Stimulated activated CD8-positive, alpha-beta memory T cell treated with anti-CD3 and anti-CD28 coated beads, Interleukin-4, amount 100 ng/mL, for 4 hours (primary cell): ENCODE measurements at places on chromosomes 2 and 18.

GRCh38 chr2:939936-940601, 10.6 kb upstream of the SNTG2 start:
- DNase-seq, result no peak

DNA sequence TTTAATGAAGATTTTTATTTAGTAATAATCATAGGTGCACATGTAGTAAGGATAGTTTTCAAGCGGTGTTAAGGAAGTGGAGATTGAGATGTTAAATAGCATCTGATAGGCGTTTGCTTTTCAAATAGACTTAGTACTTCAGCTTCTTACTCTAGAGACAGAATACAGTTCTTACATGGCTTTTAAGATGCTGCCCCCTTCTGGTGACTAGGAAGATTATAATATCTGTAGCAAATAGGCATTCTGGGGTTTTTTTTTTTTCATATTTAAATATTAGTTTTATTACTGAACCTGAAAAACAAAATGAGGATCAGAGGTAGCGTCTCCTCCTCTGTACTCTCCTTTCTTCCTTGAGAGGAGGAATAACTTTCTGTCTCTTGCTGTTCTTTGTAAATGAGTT, 100.2 kb downstream of the AGAP1 start:
- no peak for DNase-seq

DNA sequence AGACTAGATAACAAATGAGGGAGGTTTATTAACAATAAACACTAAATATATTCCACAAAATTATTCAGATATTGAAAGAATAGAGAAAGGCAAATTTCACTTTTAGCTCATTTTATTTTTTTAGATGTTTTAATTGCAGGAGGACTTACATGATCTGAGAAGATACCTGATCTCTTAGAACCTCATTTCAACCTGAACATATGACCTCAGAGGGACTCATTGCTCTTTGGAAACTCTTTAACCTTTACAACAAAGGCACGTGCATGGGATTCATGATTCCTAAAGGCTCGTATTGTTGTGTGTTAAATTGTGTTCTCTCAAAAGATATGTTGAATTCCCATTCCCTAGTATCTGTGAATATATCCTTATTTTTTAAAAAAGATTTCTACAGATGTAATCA, 35.7 kb upstream of the ITGA4 start:
- no peak for DNase-seq

DNA sequence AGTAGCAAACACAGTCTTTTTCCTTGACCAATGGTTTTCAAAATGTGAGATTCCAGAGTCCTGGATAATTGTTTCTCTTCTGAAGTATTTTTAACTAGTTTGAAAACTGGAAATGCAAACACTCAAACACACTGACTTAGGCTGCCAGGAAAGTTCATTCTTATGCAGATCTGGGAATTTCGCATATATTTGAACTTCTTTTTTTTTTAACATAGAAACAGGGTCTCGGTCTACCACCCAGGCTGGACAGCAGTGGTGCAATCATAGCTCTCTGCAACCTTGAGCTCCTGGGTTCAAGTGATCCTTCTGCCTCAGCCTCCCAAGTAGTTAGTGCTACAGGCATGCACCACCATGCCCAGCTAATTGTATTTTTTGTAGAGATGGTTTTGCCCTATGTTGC, 79.6 kb downstream of the DYM start:
- DNase-seq, result no peak

GRCh38 chr18:73896685-73897084, 250.9 kb downstream of the FBXO15 start:
- DNase-seq, result no peak

GRCh38 chr2:104521247-104521646, 332.7 kb upstream of the POU3F3 start:
- no peak for DNase-seq

GRCh38 chr2:12169721-12170120, 423.3 kb downstream of the LPIN1 start:
- DNase-seq, result no peak

DNA sequence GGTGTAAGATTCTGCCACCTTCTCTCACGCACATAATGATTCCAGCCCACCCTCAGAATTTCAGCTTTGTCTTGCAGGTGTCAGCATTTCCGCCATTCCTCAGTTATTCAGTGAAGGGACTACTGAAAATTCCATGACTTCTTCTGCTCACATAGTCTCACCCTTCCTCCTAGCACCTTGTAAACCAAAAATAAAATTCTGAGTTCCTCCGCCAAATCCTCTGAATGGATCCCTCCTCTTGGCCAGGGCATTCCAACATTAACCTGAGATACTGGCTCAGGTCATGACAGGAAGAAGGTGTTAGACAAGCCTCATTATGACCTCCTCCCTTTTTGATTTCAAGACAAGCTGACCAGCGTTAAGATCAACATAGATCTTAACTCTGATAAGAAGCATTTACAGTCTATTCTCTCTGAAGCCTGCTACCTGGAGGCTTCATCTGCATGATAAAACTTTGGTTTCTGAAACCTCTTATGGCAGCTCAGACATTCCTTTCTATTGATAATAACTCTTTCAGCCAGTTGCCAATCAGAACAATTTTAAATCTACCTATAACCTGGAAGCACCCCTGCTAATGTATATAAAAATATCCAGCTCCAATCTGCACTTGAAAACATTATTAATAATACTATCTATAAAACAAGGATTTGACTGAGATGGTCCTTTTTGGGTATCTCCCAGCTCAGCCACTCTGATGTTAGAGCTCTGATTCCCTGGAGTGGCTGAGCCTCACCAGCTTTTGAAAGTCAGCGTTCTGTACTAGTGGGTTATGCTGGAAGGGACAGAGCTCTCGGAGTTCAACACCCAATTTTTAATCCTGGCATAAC, 136.4 kb upstream of the APCDD1 start:
- no peak for DNase-seq

GRCh38 chr2:231563378-231563961, 29.2 kb upstream of the TEX44 start:
- no peak for DNase-seq

- DNase-seq, result no peak
These were observed 161.8 kb downstream of the DLGAP1 start for GRCh38 chr18:4293337-4293736.
